ENCODE measurements at places on chromosomes 3 and 15. TPM values are rescaled to one million over a fixed set of nuclear protein-coding genes. Genes with fewer than 3 reads are reported as not detected.

GRCh38 chr3:56918111-56918568 lies 116.4 kb upstream of the ARHGEF3 start:
- DNase-seq, result no peak

- no peak for DNase-seq
Observed at GRCh38 chr3:152398495-152398894, 129.8 kb downstream of the MBNL1 start.

DNA sequence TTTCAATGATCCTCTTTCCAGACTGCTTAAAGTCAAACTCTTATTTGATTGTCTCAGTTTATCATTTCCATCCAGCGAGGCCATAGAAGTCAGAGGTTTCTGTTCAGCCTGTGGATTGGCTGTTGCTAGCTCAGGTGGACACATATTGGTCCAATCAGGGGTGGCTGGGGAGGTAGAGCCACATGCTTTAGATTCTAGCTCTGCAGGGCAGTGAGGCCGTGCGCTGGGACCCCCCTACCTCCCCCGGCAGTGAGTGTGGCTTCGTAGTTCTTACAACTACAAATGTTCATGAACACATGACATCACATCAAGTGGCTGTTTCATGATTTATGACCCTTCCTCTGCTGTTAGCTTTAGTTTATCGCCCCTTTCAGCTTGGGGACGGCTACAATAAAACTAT lies 18.0 kb downstream of the APOD start:
- DNase-seq, result no peak

- no peak for DNase-seq
Observed at GRCh38 chr15:65201918-65202317, 9.4 kb downstream of the CILP start.

DNA sequence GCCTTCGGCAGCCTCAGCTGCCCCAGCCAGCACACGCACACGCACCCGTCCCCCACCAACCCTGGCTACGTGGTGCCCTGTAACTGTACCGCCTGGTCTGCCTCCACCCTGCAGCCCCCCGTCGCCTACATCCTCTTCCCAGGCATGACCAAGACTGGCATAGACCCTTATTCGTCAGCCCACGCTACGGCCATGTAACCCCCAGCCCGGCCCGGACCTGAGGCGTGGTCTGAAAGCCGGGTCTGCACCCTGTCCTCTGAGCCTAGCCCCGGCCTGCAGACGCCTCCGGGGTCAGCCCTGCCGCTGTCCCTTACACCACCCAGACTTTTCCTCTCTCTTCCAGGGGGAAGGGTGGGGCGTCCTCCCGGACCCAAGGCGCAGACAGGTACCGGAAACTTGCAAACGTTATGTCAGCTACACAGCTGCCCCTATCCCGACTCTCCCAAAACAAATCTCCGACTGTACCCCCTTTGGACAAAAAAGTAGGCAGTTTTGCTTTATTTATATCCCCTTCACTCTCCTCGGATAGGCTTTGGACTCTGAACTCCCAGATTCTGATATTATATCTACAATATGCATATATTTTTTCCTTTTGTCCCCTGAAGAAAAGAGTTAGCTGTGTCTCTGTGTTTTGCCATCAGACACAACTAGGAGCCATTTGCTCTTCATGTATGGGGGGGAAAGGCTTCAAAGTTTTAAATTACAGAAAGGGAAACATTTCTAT lies 1.4 kb downstream of the SOX14 start:
- DNase-seq, result no peak

GRCh38 chr3:13011573-13012220 lies 61.5 kb downstream of the IQSEC1 start:
- no peak for DNase-seq

GRCh38 chr3:129305592-129306091 lies 27.0 kb downstream of the HMCES start:
- DNase-seq, result peak; percentile 67

- DNase-seq, result no peak
Observed at GRCh38 chr3:116741467-116741866, 31.9 kb downstream of the TUSC7 start.

DNA sequence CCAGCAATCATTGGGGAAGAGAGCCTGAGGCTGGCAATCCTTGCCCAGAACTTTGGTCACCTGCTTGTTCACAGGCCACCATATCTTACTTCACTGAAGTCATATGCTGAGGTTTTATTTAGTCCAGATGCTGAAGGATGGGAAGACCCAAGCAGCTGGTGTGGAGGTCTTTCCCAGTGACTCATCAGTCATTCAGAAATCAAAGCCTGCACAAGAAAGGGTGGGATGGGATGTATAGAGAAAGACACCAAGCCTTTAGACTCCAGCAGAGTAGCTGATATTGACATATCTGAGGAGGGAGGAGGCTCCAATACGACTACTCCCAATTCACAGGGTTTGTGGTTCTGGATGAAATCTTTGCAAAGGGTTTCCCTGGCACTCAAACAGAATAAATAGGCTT lies 13.0 kb upstream of the PHLDB2 start:
- no peak for DNase-seq

- DNase-seq, result no peak
Observed at GRCh38 chr3:1207904-1208303, 115.1 kb downstream of the CNTN6 start.

- DNase-seq, result peak; percentile 54
Observed at GRCh38 chr3:23865595-23866396, 51.0 kb downstream of the NKIRAS1 start.

DNA sequence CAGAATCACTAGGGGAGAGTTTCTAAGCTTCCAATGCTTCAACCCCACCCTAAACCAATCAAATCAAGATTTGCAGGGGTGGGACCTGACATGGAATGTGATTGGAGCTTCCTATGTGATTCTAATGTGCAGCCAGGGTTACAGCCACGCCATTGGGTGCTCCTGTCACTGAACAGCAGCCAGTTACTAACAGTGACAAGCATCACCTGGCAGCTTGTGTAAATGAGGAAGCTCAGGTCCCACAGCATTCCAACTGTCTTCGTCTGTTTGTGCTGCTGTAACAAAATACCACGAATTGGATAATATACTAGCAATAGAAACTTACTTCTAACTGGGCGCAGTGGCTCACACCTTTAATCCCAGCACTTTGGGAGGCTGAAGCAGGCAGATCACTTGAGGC lies 294.9 kb downstream of the SHQ1 start:
- DNase-seq, result no peak

DNA sequence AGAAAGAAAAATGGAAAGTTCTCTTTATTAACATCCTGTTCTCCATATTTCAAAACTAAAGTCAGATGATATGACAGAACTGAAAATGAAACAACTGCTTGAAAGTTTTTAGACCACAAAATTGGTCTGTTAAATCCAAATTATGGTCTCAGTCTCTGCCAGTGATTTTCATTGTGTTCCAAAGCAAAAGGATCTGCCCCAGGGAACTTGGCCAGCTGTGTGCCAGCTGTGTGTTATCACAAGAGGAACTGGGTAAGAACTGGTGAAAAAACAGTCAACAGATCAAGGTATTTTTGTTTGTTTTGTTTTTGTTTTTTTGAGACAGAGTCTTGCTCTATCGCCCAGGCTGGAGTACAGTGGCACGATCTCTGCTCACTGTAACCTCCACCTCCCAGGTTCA lies 323.3 kb downstream of the CTNNB1 start:
- DNase-seq, result no peak

DNA sequence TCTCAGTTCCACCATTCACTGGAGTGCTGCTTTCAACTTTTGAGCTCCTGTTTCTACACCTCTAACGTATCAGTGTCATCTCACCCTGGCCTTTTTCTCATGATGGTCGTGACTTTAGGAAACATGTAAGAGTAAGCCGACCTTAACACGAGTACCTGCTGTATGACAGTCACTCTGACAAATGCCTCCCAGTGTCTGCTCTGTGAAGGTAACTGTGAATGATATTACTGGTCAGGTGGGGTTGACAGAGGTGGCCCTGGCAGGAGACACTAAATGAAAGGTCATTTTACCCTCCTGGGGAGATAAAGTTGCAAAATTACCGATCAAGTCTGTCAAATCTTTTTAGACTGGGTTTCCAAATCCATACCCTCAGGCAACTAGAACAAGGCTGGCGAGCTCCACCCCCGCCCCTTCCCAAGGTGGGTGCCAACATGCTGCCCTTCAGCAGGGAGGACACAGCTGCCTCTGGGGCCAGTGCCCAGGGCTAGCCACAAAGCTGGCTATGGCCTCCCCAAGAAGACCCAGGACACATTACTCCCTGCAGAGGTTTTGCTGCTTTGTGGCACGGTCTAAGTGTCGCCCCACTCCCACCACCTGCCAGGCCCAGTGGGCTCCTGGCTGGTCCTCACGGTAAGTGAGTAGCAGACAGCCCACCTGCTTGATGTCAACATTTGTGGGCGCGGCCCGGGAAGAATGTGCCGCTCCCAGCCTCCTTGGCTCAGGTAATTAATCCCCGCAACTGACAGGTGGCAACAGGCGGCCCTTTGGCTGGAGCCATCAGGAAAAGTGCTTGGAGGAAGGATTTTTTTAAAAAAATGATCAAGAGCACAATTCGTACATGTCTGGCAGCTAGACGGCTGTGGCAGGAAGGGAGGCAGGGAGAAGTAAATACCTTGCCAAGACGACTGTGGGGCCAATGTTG lies 211.8 kb downstream of the TP63 start:
- no peak for DNase-seq

DNA sequence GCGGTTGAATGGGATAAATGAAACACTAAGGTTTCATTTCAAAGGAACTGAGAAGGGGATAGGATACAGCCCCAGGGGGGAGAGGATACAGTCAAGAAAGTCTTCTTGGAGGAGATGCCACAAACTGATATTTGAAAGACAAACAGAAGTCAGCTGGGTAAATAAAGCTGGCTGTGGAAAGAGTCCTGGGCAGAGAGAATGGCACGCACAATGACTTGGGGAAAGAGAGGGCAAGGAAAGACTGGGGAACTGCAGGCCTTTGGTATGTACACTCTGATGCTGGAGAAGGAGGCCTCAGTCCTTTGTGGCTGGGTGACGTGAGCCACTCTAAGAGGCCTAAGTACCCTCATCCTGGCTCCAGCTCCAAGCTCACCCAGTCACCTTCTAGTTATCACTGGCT lies 45.2 kb upstream of the LMCD1 start:
- no peak for DNase-seq

GRCh38 chr3:8776406-8776805 lies 7.0 kb upstream of the OXTR start:
- DNase-seq, result no peak

- no peak for DNase-seq
Observed at GRCh38 chr3:71035886-71036285, 547.6 kb downstream of the FOXP1 start.

GRCh38 chr3:2392981-2393380 lies 294.3 kb downstream of the CNTN4 start:
- no peak for DNase-seq

GRCh38 chr3:133248389-133248788 lies 151.5 kb upstream of the BFSP2 start:
- DNase-seq, result no peak

GRCh38 chr3:36919439-36920160 lies 25.3 kb downstream of the TRANK1 start:
- no peak for DNase-seq

GRCh38 chr15:81060907-81061306 lies 60.2 kb downstream of the TLNRD1 start:
- no peak for DNase-seq

GRCh38 chr3:112555535-112556170 lies 6.1 kb downstream of the ATG3 start:
- DNase-seq, result no peak

- no peak for DNase-seq
Observed at GRCh38 chr3:171286580-171287249, 173.5 kb downstream of the TNIK start.

- DNase-seq, result no peak
Observed at GRCh38 chr3:37993067-37993455, 2.5 kb downstream of the VILL start.

GRCh38 chr3:33687406-33688010 lies 30.5 kb downstream of the CLASP2 start:
- no peak for DNase-seq

- DNase-seq, result no peak
Observed at GRCh38 chr3:138653567-138653966, 45.0 kb downstream of the FAIM start.

The RHCG gene
- polyA plus RNA-seq, result 1.6 TPM

The FAM107A gene
- 4.0 TPM for polyA plus RNA-seq

The MAP1A gene
- 6.6 TPM for polyA plus RNA-seq

The CALML4 gene
- polyA plus RNA-seq, result 39.0 TPM

The CHMP2B gene
- 54.2 TPM for polyA plus RNA-seq

The HHATL gene
- polyA plus RNA-seq, result 0.54 TPM

The SPG21 gene
- 97.8 TPM for polyA plus RNA-seq

The DNAH12 gene
- 1.7 TPM for polyA plus RNA-seq

The HRH1 gene
- polyA plus RNA-seq, result 1.5 TPM

All from renal cortex interstitium (tissue), 15 donors.